ENCODE measurements at places on chromosomes 5 and 9.

DNA sequence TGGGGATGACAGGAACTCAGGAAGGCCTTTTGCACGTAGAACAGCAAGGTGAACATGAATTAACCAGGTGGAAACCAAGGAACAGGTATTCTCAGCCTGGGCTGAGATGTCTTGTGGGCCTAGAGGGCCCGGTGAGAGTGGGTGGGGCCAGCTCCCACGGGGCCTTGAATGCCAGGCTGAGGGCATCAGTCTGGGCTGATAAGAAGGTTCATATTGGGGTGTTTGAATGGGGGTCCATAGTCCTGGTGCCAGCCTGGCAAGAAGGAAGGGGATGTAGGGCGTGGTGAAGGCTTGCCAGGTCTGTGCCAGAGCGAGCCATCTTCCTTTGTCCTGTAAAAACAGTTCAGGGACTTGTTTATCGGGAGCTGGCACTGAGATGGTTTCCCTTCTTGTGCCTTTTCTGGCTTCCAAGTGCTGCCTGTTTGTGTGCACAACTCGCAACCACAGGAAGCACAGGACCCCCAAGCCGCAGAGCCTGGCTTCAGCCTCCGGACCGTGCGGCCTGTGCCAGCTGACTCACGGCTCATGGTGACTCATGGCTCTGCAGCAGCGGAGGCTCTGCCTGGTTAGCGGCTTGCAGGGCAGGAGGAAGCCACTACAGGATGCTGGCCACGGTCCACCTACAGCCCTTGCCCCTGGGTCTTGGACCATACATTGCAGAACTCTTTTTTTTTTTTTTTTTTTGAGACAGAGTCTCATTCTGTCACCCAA lies 2.4 kb downstream of the CARD19 start:
- DNase-seq = peak; percentile 49

- peak; percentile 23 for DNase-seq
Observed at GRCh38 chr5:116574367-116575325, at the start of gene SEMA6A. SEMA6A (minus strand) TSS chr5:116574823; CDS start chr5:116504944, 69,879 bp downstream.

- DNase-seq = no peak
Observed at GRCh38 chr5:16464664-16465543, 696 bp downstream of the ZNF622 start.

DNA sequence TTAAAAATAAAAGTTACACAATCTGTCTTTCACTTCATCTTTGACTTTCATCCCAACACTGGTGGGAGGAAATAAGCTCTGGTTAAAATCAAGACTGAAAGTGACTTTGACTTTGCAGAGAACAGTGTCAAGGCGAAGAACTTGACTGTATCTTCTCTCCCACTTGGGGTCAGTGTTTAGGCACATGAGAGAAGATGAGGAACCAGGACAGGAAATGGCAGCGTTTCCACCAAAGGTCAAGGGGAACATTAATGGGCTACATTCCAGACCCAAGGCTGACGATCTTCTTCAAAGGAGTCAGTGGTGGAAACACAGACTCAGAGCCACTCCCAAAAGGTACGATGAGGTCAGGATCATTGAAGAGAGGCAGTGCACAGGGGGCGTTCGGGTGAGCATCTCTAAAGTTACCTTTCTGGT lies 409.5 kb downstream of the ARHGEF28 start:
- DNase-seq = no peak
